Hair follicle dermal papilla cell (primary cell): ENCODE measurements at places on chromosomes 2 and 18. TPM values are rescaled to one million over a fixed set of nuclear protein-coding genes. Genes with fewer than 3 reads are reported as not detected.

Gene CHRND
- not detected in 2 replicates for total RNA-seq

Gene REG1A
- not detected in 2 replicates for total RNA-seq

Gene KIAA2012
- total RNA-seq: not detected in 2 replicates

Gene DNER
- 0.12 TPM in 1 of 2 replicates, not detected in the other for total RNA-seq

Gene PLCL1
- total RNA-seq: 1.6 and 3.2 TPM in 2 replicates
